SJSA1 (cell line): ENCODE measurements at places on chromosomes 6 and 20. TPM values are rescaled to one million over a fixed set of nuclear protein-coding genes. Genes with fewer than 3 reads are reported as not detected.

CLDN20 gene
- total RNA-seq, result not detected in 2 replicates

CYB5R4 gene
- 27.9 and 38.1 TPM in 2 replicates for total RNA-seq

MUCL3 gene
- total RNA-seq, result not detected in 2 replicates

EDN3 gene
- not detected in 2 replicates for total RNA-seq

AIF1 gene
- total RNA-seq, result not detected in 2 replicates
